ENCODE measurements at places on chromosomes 1 and 21.

DNA sequence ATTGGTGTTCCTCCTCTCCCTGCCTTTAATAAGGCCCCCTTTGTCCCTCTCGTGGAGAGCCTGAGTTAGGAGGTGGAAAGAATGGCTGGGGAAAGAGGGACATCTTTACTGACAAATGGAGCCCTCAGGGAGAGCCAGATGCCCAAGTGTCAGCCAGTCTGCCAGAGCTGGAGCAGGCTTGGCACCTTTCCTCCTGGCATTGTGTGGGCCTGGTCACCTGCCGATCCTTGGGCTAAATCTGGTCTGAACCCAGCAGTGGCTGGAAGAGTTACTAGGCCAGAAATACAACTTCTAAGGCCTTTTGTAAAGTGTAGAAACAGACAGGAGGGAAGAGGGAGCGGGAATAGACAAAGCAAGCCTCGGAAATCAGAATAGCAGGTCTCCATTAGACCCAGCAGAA lies 24.9 kb downstream of the VANGL1 start:
- no peak for DNase-seq

DNA sequence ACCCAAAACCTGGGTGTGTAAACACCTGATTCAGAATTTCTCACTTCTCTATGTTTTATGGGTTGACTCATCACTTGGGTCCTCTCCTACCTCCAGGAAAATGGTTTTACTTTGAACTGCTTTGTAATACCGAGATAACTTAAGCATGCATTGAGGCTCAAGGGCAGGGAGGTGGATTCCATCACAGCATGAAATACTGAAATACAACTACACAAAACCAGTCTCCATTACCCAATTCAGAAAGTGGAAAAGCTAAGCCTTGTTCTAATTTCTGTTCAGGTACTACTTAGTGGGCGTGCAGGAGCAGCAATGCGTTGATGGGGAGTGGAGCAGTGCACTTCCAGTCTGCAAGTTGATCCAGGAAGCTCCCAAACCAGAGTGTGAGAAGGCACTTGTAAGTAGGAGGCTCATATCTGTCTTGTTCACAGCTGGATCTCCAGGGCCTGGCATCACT lies 6.1 kb upstream of the C4BPA start:
- DNase-seq = no peak

GRCh38 chr21:34983680-34984086 lies 65.4 kb downstream of the RUNX1 start:
- DNase-seq = peak; percentile 67

GRCh38 chr1:16168622-16169360 lies 12.9 kb upstream of the EPHA2 start:
- no peak for DNase-seq

- no peak for DNase-seq
Measured at GRCh38 chr1:243587285-243587684, 262.8 kb downstream of the AKT3 start.

DNA sequence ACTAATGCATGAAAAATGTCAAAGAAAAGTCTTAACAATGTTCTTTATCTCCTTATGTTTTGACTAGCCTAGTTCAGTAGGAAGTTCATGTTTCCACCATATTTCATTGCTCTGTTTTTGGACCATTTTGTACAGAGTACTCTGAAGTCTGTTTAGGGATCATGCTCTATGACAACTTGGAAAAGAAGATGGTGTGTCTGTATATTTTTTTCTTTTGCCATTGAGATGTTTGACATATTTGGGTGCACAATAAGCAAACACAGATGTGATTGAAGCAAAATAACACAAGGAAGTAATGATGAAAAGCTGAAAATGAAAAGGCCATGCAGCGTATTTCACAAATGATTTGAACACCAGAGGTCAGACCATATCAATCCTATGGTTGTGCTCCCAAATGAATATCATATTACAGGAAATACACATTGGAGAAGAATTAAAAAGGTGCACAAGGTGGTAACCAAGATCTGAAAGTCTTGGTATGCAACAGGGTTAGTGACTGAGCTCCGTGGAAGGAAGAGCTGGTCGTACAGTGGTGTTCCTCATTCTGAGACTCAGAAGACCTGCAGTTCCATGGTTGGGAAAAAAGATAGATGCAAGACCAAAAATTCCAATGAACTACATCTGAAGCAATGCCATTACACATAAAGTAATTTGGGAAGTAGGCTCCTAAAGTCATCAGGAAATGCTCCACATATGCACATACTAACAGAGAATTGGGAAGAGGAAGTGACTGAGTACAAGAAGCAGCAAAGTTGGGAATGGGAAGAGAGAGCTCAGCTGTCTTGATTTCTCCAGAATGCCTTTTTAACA lies 463.5 kb downstream of the LMO4 start:
- no peak for DNase-seq

GRCh38 chr1:165116171-165116570 lies 240.3 kb downstream of the LMX1A start:
- DNase-seq = no peak

- DNase-seq = no peak
Measured at GRCh38 chr1:221184131-221184794, 305.0 kb downstream of the HLX start.

- no peak for DNase-seq
Measured at GRCh38 chr1:83849191-83850061, 149.5 kb downstream of the TTLL7 start.

GRCh38 chr21:43318841-43319781 lies 107.8 kb downstream of the SIK1 start:
- DNase-seq = no peak

GRCh38 chr1:35451125-35451528 lies 106.1 kb downstream of the KIAA0319L start:
- DNase-seq = peak; percentile 68

- no peak for DNase-seq
Measured at GRCh38 chr1:75567191-75567590, 43.7 kb downstream of the SLC44A5 start.

GRCh38 chr1:163315773-163316374 lies 5.9 kb upstream of the NUF2 start:
- DNase-seq = peak; percentile 12

GRCh38 chr1:162446946-162447345 lies 35.0 kb upstream of the SH2D1B start:
- no peak for DNase-seq

- DNase-seq = no peak
Measured at GRCh38 chr21:27722095-27722494, 755.2 kb upstream of the ADAMTS5 start.

DNA sequence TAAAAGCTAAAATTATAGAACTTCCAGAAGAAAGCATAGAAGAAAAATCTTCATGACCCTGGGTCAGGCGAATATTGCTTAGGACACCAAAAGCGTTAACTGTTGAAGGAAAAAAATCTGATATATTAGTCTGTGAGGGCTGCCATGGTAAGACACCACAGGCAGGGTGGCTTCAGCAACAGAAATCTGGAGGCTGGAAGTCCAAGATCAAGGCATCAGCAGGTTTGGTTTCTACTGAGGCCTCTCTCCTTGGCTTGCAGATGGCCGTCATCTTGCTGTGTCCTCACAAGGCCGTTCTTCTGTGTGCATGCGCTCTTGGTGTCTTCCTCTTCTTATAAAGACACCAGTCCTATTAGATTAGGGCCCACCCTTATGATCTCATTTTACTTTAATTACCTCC lies 14.5 kb downstream of the IFNLR1 start:
- no peak for DNase-seq

DNA sequence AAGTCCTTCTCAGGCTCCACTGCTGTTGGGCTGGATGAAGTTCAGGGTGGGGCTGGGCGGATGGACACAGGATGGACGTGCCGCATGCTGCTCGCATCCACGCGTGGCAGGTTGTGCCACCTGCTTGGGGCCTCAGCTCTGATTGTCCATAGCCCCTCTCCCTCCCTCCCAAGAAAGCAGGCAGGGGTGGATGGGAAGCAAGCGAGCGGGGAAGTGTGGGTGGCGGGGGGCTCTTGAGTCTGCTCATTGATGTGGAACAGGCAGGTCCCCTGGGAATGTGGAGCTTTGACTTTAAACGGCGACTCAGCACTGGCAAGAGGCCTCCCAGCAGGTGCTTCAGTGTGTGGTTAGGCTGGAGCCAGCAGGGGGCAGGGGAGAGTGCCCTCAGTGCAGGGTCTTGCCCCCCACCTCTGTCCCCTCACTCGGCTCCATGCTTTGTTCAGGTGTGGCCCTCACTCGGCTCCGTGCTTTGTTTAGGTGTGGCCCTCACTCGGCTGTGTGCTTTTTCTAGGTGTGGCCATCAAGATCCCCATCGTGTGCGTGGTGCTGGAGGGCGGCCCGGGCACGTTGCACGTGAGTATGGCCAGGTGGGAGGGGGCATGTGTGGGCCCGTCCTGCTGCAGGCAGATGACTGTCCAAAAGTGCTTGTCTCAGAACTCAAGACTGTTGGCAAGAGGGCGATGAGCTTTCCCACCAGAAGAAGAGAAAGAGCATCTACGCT lies 23.9 kb downstream of the TRPM2 start:
- no peak for DNase-seq

DNA sequence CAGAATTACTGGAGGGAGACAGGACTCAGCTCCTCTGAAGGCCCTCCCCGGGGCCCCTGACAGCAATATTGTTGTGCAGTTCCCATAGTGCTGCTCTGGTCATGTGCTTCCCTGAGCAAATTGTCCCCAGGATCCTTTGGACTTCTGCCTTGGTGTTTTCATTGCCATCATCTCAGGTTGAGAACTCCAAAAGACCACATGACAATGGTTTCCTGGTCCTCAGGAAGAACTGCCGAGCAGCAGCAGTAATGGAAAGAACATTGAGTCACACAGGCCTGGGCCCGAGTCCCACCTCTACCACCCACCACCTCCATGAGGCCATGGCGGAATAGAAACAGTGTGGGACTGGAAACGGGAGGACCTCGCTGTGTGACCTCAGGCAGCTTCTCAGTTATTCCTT lies 6.3 kb upstream of the CTTNBP2NL start:
- no peak for DNase-seq

GRCh38 chr21:43343095-43343991 lies 83.6 kb downstream of the SIK1 start:
- DNase-seq = no peak

GRCh38 chr1:10459184-10459583 lies 9.4 kb downstream of the CORT start:
- DNase-seq = no peak

GRCh38 chr21:26965907-26966581 lies 844 bp downstream of the ADAMTS5 start:
- DNase-seq = no peak

GRCh38 chr1:153658400-153659174 lies at the start of gene SNAPIN:
SNAPIN (plus strand) TSS chr1:153658703; CDS start chr1:153658744, 41 bp downstream.
- peak; percentile 82 for DNase-seq

DNA sequence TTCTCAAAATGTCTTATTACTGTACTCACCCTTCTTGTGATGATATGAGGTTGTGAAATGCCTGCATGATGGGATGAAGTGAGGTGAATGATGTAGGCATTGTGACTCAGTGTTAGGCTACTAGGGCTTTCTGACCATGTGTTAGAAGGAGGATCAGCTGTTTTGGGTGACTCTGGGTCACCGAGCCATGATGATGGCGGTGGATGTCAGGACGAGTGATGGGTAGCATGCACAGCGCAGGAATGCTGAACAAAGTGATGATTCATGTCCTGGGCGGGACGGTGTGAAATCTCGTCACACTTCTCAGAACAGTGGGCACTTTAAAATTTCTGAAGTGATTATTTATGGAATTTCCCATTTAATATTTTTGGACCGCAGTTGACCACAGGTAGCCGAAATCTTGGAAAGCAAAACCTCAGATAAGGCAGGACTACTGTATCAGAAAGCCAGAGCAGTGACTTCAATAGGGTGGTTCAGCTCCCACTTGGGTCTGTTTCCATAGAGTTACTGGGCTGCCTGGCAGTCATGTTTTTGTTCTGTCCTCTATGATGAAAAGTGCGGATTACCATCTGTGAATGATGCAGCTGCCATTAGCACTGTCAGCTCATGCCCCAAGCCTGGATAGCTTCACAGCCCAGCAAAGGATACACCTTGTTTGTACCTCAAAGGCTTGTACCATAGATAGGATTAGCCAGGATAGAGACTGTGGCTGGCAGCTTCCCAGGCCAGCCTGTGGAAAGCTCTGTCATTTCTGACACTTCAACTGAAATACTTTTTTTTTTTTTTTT lies 26.6 kb downstream of the IL6R start:
- DNase-seq = no peak

- DNase-seq = no peak
Measured at GRCh38 chr1:5385096-5385799, 607.0 kb downstream of the NPHP4 start.

Measured in stimulated activated CD8-positive, alpha-beta memory T cell treated with anti-CD3 and anti-CD28 coated beads, Interleukin-4, amount 100 ng/mL, for 4 hours (primary cell).